Stimulated activated CD4-positive, alpha-beta T cell treated with anti-CD3 and anti-CD28 coated beads, Interleukin-15, amount 100 ng/mL, for 24 hours (primary cell): ENCODE measurements at places on chromosomes 3 and 15.

DNA sequence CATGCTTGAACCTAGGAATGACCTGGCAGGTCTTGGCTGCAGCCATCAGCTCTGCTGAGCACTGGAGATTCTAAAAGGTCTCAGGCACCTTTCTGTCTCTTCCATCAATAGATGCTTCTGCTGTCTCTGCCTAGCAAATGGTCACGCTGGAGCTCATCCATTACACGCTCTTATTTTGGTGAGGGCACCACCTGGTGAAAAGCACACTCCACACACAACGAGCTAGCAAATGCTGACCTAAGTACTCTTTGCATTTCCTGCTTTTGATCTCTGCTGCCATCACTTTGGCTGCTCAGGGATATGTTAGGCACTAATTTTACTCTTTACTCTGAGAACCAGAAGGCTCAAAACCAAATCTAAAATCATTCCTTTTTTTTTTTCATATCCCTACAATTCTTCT is 91.3 kb downstream of the RAB11A start:
- no peak for DNase-seq

DNA sequence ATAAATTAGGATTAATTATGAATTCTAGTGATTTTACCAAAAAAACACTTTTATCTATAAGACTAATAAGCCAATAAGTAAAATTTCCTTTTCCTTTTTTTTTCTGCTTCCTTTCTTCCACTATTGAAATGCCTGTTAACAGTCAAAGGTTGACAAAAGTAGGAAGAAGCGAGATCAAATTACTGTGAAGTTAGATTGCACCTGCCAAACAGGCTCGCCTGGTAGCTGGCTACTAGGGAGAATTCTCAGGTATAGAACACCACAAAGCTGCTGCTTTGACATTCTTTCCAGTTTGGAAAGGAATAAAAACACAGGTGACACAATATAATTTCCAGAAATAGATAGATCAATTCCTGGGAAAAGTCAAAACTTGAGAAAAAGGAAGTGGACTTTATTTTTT is 749.0 kb downstream of the NSUN3 start:
- DNase-seq, result no peak

- DNase-seq, result no peak
These were observed 61.6 kb upstream of the GATA2 start for GRCh38 chr3:128554465-128555097.

DNA sequence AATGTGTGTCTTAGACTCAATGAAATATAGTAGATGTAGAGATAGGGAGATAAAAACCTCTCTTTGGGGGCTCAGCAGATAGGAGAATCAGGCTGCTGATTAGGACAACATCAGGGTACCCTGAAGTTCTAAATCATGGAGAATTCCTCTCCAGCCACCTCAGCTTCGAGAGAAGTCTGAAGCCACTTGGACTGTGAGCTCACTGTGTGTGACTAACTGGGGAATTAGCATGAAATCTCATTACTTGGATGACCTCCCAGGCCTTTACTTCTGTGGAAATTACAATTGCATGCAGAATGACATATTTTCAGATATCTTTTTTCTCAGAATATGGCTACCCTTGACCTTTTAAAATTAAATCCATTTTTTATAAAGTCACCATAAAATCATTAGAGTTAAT is 128.0 kb upstream of the MRPL3 start:
- no peak for DNase-seq
